ENCODE measurements at places on chromosomes 6 and 20.

- no peak for DNase-seq
Observed at GRCh38 chr6:168345266-168345665, 25.7 kb upstream of the DACT2 start.

- DNase-seq, result no peak
Observed at GRCh38 chr6:125974214-125974866, 12.0 kb upstream of the TRMT11 start.

GRCh38 chr6:43746071-43746470 lies 23.9 kb upstream of the VEGFA start:
- no peak for DNase-seq

DNA sequence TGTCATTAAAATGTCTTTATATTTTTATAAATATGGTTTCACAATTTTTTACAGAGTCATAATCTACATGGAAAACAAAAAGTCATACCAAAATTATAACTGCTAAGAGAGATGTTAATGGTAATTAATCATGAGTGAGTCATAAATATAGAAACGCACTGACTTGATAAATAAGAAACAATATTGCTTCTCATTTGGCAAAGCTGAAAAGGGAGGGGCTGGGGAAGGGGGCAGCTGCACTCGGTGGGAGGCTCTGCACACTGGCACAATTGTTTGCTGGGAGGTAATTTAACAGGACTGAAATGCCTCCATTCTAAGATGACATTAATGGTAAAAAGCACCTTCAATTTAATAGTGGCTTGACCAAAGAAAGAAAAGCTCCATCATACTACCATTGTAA lies 133.3 kb upstream of the AGPAT4 start:
- no peak for DNase-seq

GRCh38 chr6:2579241-2579761 lies 171.4 kb downstream of the MYLK4 start:
- DNase-seq, result no peak

DNA sequence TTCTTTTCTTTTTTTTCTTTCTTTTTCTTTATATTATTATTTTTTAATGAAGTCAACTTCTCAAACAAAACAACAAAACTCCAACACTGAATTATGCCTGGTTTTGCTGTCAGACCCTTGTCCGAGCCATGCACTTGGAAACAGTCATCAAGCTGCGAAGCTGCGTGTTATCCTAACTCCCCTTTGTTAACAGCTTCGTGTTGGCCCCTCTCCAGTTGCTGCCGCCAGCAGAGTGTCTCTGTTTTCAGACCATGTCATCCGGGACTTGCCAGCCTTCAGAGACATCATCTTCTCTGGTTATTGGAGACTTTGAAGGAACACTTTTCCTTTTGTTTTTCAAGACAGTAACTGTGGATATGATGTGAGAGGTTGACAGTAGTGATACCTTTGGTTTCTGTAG lies 83.1 kb downstream of the TRMT11 start:
- DNase-seq, result no peak

DNA sequence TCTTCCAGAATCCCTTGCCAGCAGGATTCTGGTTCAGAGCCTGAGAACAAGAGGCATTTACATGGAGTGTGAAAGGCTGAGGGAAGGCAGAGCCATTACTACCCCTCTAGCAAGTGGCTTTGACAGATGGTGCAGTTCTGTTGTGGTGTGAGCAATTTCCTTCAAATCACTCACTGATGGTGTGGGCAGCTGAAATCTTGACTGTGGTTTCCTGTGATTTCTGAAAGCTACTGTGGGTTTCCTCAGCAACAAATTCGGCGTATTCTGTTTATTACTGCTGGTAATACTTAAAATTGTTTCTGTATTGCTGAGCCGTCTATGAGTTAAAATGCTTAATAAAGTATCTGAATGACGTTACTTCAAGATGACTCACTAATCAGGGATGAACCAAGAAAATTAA lies 181.5 kb upstream of the TCF21 start:
- no peak for DNase-seq

DNA sequence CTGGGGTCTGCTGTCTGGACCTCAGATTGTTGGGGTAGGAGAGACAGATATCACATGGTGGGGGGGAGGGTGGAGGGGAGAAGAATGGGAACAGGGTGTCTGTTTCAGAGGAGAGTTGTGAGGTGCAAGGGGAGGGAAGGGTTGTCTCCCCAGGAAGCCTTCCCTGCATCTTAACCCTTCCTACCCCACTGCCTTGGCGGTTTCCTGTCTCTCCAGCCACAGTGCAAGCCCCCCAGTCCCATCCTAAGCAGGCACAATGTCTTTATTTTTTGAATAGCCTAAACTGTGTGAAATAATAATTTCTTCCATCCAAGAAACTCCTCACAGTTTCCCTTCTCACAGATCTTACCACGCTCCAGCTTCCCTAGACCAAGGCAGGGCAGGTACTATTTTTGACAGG lies 3.5 kb downstream of the FOXP4 start:
- no peak for DNase-seq

Measured in activated T-cell treated with anti-CD3 and anti-CD28 coated beads for 1 hour (primary cell).